Omental fat pad (tissue), 4 donors: ENCODE measurements at places on chromosomes 5 and 9. TPM values are rescaled to one million over a fixed set of nuclear protein-coding genes. Genes with fewer than 3 reads are reported as not detected.

The BSPRY gene
- 0.63 TPM for total RNA-seq

DNA sequence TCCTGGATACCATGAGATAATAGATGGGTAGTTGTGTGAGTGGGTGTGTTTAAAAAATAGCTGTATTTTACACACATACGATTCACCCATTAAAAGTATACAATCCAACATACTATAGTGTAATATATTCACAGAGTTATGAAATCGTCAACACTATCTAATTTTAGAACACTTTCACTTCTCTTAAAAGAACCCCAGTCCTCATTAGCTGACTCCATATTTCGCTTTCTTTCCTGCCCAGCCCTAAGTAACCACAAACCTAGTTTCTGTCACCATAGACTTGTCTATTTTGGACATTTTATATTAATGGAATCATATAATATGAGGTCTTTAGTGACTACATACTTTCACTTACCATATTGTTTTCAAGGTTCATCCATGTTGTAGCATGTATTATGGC, 63.8 kb upstream of the S1PR3 start:
- no peak for DNase-seq

GRCh38 chr5:83475935-83476814, 4.6 kb downstream of the VCAN start:
- DNase-seq: no peak

DNA sequence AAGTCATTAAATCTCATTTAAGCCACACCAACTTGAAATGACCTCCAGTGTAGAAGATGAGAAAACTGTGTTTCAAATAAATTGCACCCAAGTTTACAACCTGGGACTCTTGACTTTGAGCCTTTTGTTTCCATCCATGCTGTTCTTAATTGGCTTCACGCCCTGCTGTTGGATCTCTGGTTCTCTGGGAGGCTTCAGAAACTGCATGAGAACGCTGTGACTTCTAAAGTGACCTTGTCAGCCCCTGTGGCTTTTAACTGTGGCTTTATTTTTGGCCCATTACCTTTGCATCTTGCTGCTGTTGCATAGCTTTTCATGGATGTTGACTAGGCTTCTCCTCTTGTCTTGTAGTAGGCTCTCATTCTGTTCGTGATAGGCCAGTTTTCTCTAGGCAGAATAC, 29.3 kb downstream of the TNFAIP8 start:
- no peak for DNase-seq

GRCh38 chr5:95857185-95857945, 34.8 kb upstream of the GLRX start:
- DNase-seq: peak; percentile 46

DNA sequence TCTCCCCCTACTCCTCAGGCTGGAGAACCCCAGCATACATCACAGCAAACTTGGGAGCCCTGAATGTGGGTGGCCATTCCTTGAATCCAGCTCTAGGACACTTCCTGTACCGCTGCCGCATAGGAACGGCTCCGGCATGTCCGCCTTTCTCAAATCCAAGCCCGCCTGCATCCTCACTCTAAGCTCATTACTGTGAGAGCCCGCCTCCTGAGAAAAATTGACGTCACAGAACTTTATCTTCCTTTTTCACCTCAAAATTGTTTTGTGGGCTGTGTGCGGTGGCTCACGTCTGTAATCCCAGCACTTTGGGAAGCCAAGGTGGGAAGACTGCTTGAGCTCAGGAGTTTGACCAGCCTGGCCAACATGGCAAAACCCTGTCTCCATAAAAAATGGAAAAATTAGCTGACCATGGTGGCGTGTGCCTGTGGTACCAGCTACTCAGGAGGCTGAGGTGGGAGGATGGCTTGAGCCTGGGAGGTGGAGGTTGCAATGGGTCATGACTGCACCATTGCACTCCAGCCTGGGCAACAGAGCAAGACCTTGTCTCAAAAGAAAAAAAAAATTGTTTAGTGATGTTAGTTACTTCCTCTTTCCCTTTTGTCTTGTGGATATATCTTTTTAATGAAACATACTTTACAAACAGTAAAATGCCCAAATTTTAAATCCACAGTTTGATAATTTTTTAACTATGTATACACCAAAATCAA, 22.8 kb downstream of the RNF44 start:
- DNase-seq: no peak
